ENCODE measurements at places on chromosomes 11 and 22.

- peak; percentile 67 for DNase-seq
- H3K4me1 ChIP-seq: peaks cover 13% of the 10 kb centered on the region
- peaks cover 50% of the 10 kb centered on the region for H3K27me3 ChIP-seq
- no peaks in the 10 kb centered on the region for H3K36me3 ChIP-seq
Measured at GRCh38 chr11:124896821-124897391, 759 bp downstream of the ROBO4 start.

- no peaks in the 10 kb centered on the region for H3K4me1 ChIP-seq
- DNase-seq: no peak
- no peak overlapping the region for H3K4me3 ChIP-seq
- H3K36me3 ChIP-seq: peaks cover 46% of the 10 kb centered on the region
- H3K27me3 ChIP-seq: no peaks in the 10 kb centered on the region
- H3K27ac ChIP-seq: no peak overlapping the region
Measured at GRCh38 chr11:108483163-108483562, 15.0 kb downstream of the POGLUT3 start.

GRCh38 chr11:82906236-82906635 is 4.7 kb downstream of the DDIAS start:
- no peaks in the 10 kb centered on the region for H3K27me3 ChIP-seq
- H3K4me1 ChIP-seq: peaks cover 18% of the 10 kb centered on the region
- peaks cover under 1% of the 10 kb centered on the region for H3K36me3 ChIP-seq

DNA sequence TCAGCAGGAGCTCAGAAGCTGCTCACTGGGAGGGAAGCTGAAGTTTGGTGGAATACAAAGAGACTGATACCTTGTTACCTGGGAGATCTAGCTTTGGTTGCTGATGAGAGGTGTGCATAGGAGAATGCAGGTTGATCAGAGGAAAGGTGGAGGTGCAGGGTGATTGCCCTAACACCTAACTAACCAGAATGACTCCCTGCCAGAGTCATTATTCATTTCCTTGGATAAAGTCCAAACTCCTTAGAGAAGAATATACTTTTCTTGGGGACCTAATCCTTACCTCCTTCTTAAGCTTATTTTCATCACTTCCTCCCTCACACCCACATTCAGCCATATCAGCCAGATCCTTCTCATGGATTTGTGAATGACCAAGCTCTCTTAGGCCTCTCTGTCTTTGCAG is 814.2 kb upstream of the TENM4 start:
- no peak overlapping the region for H3K27ac ChIP-seq
- no peak overlapping the region for H3K4me3 ChIP-seq
- H3K27me3 ChIP-seq: no peaks in the 10 kb centered on the region
- H3K36me3 ChIP-seq: no peaks in the 10 kb centered on the region
- no peaks in the 10 kb centered on the region for H3K4me1 ChIP-seq

DNA sequence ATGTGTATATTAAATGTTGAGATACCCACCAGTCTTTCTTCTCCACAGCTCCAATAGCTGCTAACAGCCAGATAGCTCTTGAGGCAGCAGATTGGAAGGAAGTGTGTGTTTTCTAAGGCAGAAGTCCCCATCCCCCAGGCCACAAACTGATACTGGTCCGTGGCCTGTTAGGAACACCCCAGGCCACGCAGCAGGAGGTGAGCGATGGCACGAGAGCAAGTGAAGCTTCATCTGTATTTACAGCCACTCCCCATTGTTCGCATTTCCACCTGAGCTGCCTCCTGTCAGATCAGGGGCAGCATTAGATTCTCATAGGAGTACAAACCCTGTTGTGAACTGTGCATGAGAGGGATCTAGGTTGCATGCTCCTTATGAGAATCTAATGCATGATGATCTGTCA is 12.7 kb downstream of the CCDC73 start:
- H3K4me3 ChIP-seq: no peak overlapping the region
- H3K27ac ChIP-seq: no peak overlapping the region
- no peak for DNase-seq
- H3K36me3 ChIP-seq: no peaks in the 10 kb centered on the region
- H3K4me1 ChIP-seq: no peaks in the 10 kb centered on the region
- peaks cover 4% of the 10 kb centered on the region for H3K27me3 ChIP-seq

GRCh38 chr22:49546811-49547585 is 280.7 kb downstream of the BRD1 start:
- peak overlapping the region; percentile 44 for H3K4me3 ChIP-seq
- peaks cover 16% of the 10 kb centered on the region for H3K4me1 ChIP-seq
- peak overlapping the region; percentile 61 for H3K27ac ChIP-seq
- H3K36me3 ChIP-seq: no peaks in the 10 kb centered on the region
- H3K27me3 ChIP-seq: peaks cover 15% of the 10 kb centered on the region
- no peak for DNase-seq

DNA sequence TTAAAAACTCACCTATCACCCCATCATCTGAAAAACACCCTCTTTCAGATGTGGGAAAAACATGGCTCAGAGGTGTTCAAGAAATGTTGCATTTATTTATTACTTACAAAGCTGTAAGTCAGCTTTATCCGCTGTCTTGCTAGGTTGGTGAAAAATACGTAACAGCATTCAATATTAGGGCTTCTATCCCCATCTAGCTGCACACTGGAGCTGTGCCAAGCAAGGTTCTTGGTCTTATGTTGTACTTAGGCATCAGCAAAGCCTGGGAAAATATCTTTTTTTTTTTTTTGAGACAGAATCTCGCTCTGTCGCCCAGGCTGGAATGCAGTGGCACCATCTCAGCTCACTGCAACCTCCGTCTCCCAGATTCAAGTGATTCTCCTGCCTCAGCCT is 7.5 kb downstream of the SERPING1 start:
- peaks cover 7% of the 10 kb centered on the region for H3K4me1 ChIP-seq
- no peak overlapping the region for H3K27ac ChIP-seq
- H3K27me3 ChIP-seq: no peaks in the 10 kb centered on the region
- H3K4me3 ChIP-seq: no peak overlapping the region
- H3K36me3 ChIP-seq: peaks cover 11% of the 10 kb centered on the region

DNA sequence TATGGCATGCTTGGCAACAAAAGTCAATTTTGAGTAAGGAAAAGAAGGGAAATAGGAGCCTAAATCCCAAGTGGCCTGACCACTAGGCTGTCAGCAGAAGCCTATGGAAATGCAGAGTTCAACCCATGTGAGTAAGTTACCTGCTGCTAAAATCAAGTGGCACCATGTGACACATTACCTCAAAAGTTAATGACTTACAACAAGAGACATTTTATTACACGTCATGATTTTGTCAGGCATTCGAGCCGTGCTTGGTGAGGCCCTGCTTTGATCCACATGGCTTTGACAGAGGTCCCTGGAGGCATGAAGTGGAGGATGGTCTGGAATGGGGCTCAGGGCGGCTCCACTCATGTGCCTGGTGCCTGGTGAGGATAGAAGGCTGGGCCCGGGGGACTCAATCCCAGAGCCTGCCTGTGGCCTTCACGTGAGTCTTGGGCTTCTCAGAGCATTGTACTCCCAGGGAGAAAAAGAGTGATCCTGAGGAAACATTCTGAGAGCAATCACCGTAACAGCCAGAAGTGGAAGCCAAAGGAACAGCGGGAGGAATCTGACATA is 339.1 kb upstream of the B3GAT1 start:
- H3K36me3 ChIP-seq: no peaks in the 10 kb centered on the region
- DNase-seq: no peak
- no peaks in the 10 kb centered on the region for H3K4me1 ChIP-seq
- H3K27ac ChIP-seq: no peak overlapping the region
- H3K4me3 ChIP-seq: no peak overlapping the region
- H3K27me3 ChIP-seq: peaks cover 27% of the 10 kb centered on the region

GRCh38 chr11:47889714-47890441 is 41.7 kb upstream of the NUP160 start:
- H3K4me3 ChIP-seq: no peak overlapping the region
- H3K36me3 ChIP-seq: no peaks in the 10 kb centered on the region
- H3K27me3 ChIP-seq: peaks cover 3% of the 10 kb centered on the region

DNA sequence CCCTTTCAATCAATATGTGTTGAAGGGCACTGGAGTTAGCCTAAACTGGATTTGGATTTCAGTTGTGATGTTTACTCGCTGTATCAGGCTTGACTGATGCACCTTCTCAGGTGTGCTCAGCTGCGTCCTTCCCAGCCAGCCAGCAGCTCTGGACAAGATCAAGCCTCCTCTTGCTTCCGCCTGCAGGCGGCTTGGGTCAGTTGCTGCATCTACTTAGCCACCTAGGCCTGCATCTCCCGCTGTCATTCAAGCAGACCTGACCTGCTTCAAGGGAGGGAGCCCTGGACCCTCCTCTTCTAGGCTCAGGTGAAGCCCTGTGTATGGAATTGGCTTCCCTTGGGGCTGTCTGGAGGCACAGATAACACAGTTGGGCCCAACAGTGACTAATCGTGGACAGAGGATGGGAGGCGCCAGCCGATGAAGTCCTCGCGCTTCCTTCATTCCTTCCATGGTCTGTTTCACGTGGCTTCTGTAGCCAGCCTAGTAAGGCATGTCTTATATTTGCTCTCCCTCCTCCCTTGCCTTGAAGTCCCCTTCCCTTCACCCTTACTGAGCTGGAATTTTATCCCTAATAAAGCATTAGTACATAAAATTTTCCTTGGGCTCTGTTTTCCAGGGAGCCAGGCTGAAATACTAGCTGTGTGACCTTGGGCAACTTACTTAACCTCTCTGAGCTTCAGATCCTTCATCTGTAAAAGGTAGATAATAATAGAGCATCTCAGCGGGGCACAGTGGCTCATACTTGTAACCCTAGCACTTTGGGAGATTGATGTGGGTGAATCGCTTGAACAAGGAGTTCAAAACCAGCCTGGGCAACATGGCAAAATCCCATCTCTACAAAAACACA is 2.1 kb upstream of the LHFPL7 start:
- peaks cover 13% of the 10 kb centered on the region for H3K27me3 ChIP-seq
- no peaks in the 10 kb centered on the region for H3K36me3 ChIP-seq
- H3K27ac ChIP-seq: no peak overlapping the region
- no peak overlapping the region for H3K4me3 ChIP-seq
- no peak for DNase-seq

DNA sequence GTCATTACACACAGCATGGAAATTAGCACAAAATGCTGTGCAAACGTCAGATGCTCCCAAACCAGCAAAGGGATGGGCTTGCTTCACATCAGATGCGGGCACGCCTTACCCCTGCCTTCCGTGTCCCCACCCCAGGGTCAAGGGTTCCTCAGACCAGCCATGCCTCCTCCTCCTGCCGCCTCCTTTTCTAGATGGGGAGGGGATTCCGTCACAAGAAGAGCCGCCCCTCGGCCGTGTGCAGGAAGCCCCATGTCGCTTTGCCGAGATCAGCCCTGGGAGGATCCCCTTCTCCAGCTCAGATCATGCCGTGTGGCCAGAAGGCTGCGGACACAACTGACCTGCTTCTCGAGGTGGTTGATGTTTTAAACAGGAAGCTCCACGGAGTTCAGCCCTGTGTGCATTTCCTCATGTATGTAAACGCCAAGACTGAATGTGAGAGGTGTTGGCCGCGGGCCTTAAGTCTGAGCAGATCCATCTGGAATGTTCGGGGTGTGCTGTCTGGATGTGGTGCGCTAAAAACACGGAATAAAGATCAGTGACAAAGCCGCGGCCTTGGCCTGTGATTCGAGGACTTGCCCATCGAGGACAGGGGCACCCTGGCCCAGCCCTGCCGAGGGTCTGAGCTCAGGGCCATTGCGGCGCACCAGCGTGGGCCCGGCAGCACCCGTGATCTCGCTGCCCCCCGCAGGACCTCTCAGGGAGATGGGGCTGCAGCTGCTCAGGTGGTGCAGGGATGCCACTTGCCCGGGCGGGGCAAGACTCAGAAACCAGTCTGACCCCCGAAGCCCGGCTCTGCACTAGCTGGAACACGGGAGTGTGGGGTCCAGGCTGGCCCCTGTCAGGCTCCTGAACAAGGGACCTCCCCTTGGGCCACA is 412.9 kb downstream of the TBC1D22A start:
- H3K4me3 ChIP-seq: no peak overlapping the region
- peak; percentile 64 for DNase-seq
- no peaks in the 10 kb centered on the region for H3K27me3 ChIP-seq
- H3K36me3 ChIP-seq: peaks cover 4% of the 10 kb centered on the region
- H3K27ac ChIP-seq: no peak overlapping the region

DNA sequence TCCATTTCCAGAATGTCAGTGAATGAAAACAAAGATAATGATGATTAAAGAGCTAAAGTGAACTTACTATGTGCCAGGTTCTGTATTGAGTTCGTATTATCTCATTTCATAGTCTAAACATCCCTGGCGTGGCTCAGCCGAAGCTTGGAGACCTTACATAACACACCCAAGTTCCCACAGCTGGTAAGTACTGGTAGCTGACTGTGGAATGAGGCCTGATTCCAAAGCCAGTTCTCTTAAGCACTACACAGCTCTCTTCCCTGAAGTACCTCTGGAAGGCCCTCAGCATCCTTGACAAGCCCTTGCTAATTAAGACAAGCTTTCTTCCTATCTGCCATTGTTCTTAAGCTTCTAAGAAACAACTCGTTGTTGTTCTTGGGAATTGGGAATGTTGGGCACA is 28.6 kb upstream of the NCAM1 start:
- peaks cover 16% of the 10 kb centered on the region for H3K27me3 ChIP-seq
- H3K4me3 ChIP-seq: no peak overlapping the region
- no peaks in the 10 kb centered on the region for H3K36me3 ChIP-seq
- DNase-seq: no peak
- H3K27ac ChIP-seq: no peak overlapping the region

GRCh38 chr11:115941481-115941993 is 437.3 kb upstream of the CADM1 start:
- no peak for DNase-seq
- H3K4me3 ChIP-seq: peak overlapping the region; percentile 38
- peaks cover 4% of the 10 kb centered on the region for H3K4me1 ChIP-seq
- H3K36me3 ChIP-seq: no peaks in the 10 kb centered on the region

DNA sequence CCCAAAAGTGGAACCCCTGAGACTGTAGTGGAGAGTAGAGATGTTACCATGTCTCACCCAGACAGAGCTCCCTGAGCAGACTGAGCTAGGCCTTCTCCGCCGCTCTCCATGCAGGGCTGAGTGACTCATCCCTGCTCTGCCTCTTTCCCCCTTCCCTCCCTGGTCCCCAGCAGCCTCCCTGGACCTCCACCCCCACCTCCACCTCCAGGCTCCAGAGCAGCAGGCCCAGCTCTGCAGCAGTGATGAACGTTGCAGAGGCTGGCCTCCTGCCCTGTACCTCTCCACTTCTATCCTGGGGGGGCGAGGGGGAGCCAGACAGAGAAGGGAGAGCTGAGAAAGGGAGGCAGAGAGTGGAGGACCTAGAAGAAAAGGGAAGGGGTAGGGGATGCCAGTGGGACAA is 19.3 kb upstream of the ARAP1 start:
- H3K4me1 ChIP-seq: peaks cover 61% of the 10 kb centered on the region
- H3K27ac ChIP-seq: no peak overlapping the region
- H3K36me3 ChIP-seq: no peaks in the 10 kb centered on the region
- H3K27me3 ChIP-seq: no peaks in the 10 kb centered on the region
- H3K4me3 ChIP-seq: no peak overlapping the region

DNA sequence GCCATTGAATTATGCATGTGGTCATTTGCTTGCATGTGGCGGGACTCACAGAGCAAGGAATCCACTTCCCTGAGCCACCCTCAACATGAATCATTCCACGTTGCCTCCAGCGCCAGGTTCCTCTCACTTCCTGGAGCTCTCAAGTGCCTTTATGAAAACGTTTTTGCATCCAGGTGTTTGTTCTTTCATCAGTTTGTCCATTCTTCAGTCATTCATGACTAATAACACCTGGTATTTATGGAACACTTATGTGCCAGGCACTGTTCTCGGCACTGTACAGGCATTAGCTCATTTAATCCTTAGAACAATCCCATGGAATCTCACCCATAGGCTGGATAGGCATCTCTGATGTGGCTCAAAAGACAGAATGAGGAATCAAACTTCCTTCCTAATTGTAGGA is 256.1 kb upstream of the SYN3 start:
- peaks cover 35% of the 10 kb centered on the region for H3K36me3 ChIP-seq
- H3K4me3 ChIP-seq: no peak overlapping the region
- H3K27me3 ChIP-seq: no peaks in the 10 kb centered on the region
- no peak overlapping the region for H3K27ac ChIP-seq
- DNase-seq: no peak
